ENCODE measurements at places on chromosomes 1 and 21.

DNA sequence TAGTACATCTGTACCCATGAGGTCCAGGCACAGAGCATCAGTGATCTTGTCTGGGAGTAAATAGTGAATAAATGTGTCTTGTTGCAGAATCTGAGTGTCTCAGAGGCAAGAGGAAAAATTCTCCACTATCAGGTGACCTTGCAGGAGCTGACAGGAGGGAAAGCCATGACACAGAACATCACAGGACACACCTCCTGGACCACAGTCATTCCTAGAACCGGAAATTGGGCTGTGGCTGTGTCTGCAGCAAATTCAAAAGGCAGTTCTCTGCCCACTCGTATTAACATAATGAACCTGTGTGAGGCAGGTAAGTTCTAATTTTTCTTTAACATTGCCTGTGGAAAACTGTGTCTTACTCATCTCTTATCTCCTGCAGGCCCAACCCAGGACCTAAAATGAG lies 43.1 kb downstream of the IL12RB2 start:
- H3K4me3 ChIP-seq = no peak overlapping the region
- no peak for DNase-seq
- H3K36me3 ChIP-seq = peaks cover 45% of the 10 kb centered on the region

GRCh38 chr1:25766721-25767436 lies 33.1 kb upstream of the SELENON start:
- peaks cover 51% of the 10 kb centered on the region for H3K4me1 ChIP-seq
- H3K4me3 ChIP-seq = no peak overlapping the region
- H3K27me3 ChIP-seq = no peaks in the 10 kb centered on the region
- H3K36me3 ChIP-seq = peaks cover 2% of the 10 kb centered on the region

DNA sequence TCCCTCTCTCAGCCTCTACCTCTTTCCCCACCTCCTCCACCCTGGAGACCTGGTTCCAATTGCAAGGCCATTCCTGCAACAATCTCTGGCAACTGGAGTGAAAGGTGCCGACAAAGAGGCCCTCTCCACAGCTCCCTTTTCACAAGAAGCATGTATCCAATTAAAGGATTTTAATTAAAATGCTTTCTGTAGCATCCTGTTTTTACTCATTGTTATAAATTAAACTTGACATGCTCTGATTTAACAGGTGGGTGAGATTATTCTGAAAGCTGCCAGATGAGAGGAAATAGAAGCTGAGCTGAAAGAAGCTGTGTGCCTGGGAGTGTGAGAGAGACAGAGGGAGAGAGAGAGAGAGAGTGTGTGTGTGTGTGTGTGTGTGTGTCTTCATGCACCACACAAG lies 160.5 kb downstream of the TBX15 start:
- no peaks in the 10 kb centered on the region for H3K4me1 ChIP-seq
- no peak overlapping the region for H3K4me3 ChIP-seq
- no peak overlapping the region for H3K27ac ChIP-seq
- DNase-seq = no peak
- H3K36me3 ChIP-seq = peaks cover 1% of the 10 kb centered on the region

GRCh38 chr1:203426870-203427269 lies 48.7 kb upstream of the PRELP start:
- H3K36me3 ChIP-seq = no peaks in the 10 kb centered on the region
- no peak for DNase-seq

GRCh38 chr1:22245726-22246125 lies 102.8 kb upstream of the WNT4 start:
- H3K27ac ChIP-seq = no peak overlapping the region
- no peaks in the 10 kb centered on the region for H3K4me1 ChIP-seq
- H3K27me3 ChIP-seq = no peaks in the 10 kb centered on the region
- no peak overlapping the region for H3K4me3 ChIP-seq

GRCh38 chr1:214272964-214273533 lies 7.9 kb upstream of the SMYD2 start:
- peaks cover 7% of the 10 kb centered on the region for H3K4me1 ChIP-seq
- H3K27me3 ChIP-seq = peaks cover 6% of the 10 kb centered on the region
- no peak for DNase-seq
- H3K36me3 ChIP-seq = no peaks in the 10 kb centered on the region
- H3K27ac ChIP-seq = no peak overlapping the region

DNA sequence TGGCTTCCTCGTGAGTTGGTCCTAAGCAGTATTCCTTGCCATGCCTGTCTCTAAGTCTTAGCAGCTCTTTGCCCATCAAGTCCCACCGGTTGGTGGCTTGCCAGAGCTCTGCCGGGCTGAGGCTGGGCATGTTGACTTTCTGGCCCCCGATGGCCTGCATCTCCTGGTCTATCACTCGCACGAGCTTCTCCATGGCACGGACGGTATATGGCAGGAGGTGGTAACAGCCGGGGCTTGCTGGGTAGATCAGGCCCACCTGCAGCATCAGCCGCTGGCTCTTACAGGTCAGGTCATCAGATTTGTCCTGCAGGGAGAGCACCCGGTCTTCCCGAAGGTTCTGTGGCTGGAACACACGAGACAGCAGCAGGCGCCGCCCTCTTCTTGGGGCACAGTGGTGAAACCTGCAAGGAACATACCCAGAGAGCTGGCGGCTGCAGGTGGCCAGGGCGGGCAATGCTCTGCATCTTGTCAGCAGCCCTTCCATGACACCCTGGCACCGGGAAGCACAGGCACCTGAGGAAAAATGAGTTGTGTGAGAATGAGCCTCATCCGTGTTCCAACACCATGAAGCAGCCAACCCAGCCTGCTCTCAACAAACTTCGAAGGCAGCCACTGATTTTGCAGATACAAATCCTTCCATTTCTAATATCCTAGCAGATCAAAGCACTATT lies 5.5 kb downstream of the PARS2 start:
- H3K27ac ChIP-seq = no peak overlapping the region
- H3K27me3 ChIP-seq = no peaks in the 10 kb centered on the region
- no peak for DNase-seq

DNA sequence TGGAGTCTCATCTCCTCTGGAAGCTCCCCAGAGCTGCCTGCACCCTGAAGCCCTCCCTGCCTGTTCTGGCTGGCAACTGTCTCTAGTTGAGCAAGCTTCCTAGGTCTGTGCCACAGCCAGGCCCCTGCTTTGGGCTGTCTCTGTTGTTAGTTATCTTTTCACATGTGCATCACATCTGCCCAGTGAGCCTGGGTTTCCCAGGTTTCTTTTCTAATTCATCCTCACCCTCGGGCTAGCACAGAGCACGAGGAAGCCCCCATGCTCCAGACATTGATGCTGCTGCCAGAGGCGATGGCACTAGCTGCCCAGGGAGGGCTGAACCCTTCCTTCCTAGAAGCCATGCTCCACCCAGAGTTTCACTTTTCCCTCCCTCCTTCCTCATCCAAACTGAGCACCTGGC lies 27.2 kb downstream of the RASSF5 start:
- H3K27ac ChIP-seq = no peak overlapping the region
- no peaks in the 10 kb centered on the region for H3K27me3 ChIP-seq
- no peak for DNase-seq
- H3K4me3 ChIP-seq = no peak overlapping the region
- H3K4me1 ChIP-seq = no peaks in the 10 kb centered on the region
- no peaks in the 10 kb centered on the region for H3K36me3 ChIP-seq

DNA sequence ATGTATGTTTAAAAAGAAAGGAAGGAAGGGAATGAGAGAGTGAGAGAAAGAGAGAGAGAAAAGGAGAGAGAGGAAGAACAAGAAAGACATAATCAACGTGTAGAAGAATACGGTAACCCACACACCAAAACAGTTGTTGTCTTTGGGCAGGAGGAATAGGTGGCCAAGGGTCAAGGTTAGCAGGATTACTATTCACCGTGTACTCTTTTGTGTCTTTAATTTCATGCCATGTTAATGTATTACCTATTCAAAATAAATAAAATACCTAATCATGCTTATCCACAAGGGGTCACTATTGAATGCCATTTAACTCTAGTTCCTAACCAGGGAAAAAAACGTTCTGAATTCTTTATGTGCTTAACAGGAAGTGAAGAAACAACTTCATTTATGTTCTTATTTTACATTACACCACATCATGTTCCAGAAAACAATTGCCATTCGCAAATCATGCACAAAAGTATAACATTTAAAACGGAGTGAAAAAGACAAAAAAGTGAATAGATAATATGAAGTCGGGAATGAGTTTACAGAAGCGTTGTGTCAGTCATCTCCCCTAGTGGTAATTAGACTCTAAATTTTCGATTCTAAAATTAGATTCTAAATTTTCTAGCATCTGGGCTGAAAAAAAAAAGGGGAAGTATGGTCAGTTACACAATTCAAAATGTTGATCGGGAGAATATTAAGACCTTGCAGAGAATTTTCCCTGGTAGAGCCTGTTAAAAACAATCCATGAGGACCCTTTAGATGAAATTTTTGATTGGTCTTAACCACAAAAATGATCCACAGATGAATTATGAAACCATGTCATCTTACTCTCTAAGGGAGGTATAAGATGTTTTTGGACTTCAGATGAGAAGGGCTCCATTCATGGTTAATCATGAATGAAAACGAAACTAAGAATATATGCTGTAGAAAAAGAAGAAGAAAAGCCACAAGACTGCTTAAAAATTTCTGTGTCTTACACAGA lies 700 bp upstream of the KMO start:
- H3K4me1 ChIP-seq = peaks cover 19% of the 10 kb centered on the region
- peak overlapping the region; percentile 91 for H3K4me3 ChIP-seq
- H3K27me3 ChIP-seq = no peaks in the 10 kb centered on the region
- peak overlapping the region; percentile 92 for H3K27ac ChIP-seq

DNA sequence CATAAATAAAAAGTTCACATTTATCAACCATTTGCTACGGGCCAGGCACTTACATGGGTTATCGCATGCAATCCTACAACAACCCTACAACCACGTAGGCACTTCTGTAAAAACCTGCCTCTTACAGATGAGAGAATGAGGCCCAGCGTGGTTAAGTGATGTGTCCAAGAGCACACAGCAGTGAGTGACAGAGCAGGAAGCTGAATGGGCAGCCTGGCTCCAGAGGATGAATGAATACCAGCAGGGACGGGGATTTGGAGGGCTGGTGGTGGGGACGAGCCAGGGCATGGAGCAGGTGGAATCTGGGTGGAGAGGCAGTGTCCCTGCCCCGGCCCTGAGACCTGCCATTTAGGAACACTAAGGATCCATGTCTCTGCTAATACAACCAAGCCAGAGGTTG lies 35.5 kb downstream of the SYF2 start:
- no peak overlapping the region for H3K27ac ChIP-seq
- H3K4me3 ChIP-seq = no peak overlapping the region
- H3K27me3 ChIP-seq = no peaks in the 10 kb centered on the region
- DNase-seq = no peak

All from activated naive CD8-positive, alpha-beta T cell treated with anti-CD3 and anti-CD28 coated beads for 36 hours (primary cell).